IMR-90 (cell line): ENCODE measurements at places on chromosomes 4 and X. TPM values are rescaled to one million over a fixed set of nuclear protein-coding genes. Genes with fewer than 3 reads are reported as not detected.

GRCh38 chrX:143635915-143636314 is at the start of gene SLITRK4:
Gene SLITRK4 (minus strand): TSS chrX:143636101. CDS start chrX:143631108, 4,993 bp downstream.
- H3K36me3 ChIP-seq = no peaks in the 10 kb centered on the region
- H3K4me1 ChIP-seq = no peaks in the 10 kb centered on the region
- no peak for DNase-seq
- H3K27ac ChIP-seq = no peak within 1 kb of the TSS

DNA sequence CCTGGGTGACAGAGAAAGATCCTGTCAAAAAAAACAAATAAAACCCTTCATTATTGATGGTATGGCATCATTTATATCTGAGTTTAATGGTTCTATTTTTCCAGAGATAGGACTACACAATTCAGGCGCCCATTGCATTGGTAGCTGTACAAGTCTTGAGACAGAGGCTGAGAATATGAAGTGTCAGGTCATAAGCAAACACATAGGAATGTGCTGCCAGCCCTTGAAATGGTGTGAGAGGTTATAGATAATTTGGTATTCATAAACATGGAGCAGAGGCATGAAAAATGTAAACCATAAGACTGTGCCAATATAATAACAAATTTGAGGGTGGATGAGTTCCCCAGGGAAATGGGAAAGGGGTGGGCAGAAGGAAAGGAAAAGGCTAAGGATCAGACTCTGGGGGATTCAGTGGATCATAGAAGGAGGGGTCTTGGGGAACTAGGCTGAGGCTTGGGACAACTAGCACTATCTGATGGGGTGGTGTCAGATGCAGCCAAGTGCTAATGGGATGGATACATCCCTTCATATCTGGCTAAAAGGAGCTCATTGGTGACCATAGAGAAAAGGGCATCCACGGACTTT is 50.8 kb downstream of the MAOA start:
- H3K27ac ChIP-seq = no peak overlapping the region
- no peak for DNase-seq

DNA sequence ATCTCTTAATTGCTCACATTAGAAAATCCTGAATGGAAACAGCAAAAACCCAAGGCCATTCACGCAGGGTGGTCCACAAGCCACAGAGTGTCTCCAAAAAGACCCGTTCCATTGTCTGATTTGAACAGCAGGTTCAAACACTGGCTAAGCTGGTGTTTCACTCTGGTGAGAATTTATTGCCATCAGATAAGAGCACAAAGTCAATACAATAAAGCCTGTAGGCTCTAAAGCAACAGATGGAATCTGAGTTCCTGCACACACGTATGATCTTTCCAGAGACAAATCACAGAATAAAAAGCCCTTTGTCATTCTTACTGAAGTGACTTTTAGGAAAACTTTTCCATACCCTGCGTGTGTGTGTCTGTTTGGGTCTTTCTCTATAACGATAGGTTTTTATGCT is 5.1 kb upstream of the SFRP2 start:
- no peaks in the 10 kb centered on the region; the same call in 1 of the 2 replicates for H3K4me1 ChIP-seq
- no peak overlapping the region for H3K4me3 ChIP-seq
- DNase-seq = no peak
- no peaks in the 10 kb centered on the region for H3K36me3 ChIP-seq
- no peak overlapping the region for H3K27ac ChIP-seq
- H3K27me3 ChIP-seq = peaks cover 40% of the 10 kb centered on the region

GRCh38 chr4:83013902-83014301 is 3.3 kb upstream of the LIN54 start:
- H3K36me3 ChIP-seq = no peaks in the 10 kb centered on the region
- no peak for DNase-seq
- H3K4me3 ChIP-seq = no peak overlapping the region
- H3K27ac ChIP-seq = no peak overlapping the region

The RPS6KA6 gene
- 6.8 and 9.4 TPM in 2 replicates for total RNA-seq

The IL2RG gene
- not detected in 2 replicates for total RNA-seq

- no peaks in the 10 kb centered on the region for H3K36me3 ChIP-seq
- no peaks in the 10 kb centered on the region for H3K27me3 ChIP-seq
- H3K4me3 ChIP-seq = no peak overlapping the region
- no peaks in the 10 kb centered on the region for H3K4me1 ChIP-seq
Measured at GRCh38 chrX:110228453-110228852, 89.4 kb downstream of the AMMECR1 start.

GRCh38 chr4:147963839-147964238 is 232.0 kb downstream of the ARHGAP10 start:
- H3K27ac ChIP-seq = peak overlapping the region; percentile 80; the same call in 1 of the 2 replicates
- H3K4me3 ChIP-seq = no peak overlapping the region
- H3K27me3 ChIP-seq = no peaks in the 10 kb centered on the region
- DNase-seq = no peak
- peaks cover 12% of the 10 kb centered on the region for H3K4me1 ChIP-seq

The BMPR1B gene
- 0.90 and 1.1 TPM in 2 replicates for total RNA-seq

- H3K27me3 ChIP-seq = no peaks in the 10 kb centered on the region
- DNase-seq = no peak
- H3K4me3 ChIP-seq = no peak overlapping the region
- no peaks in the 10 kb centered on the region for H3K4me1 ChIP-seq
- no peaks in the 10 kb centered on the region for H3K36me3 ChIP-seq
Measured at GRCh38 chrX:10989386-10989785, 121.7 kb upstream of the HCCS start.

DNA sequence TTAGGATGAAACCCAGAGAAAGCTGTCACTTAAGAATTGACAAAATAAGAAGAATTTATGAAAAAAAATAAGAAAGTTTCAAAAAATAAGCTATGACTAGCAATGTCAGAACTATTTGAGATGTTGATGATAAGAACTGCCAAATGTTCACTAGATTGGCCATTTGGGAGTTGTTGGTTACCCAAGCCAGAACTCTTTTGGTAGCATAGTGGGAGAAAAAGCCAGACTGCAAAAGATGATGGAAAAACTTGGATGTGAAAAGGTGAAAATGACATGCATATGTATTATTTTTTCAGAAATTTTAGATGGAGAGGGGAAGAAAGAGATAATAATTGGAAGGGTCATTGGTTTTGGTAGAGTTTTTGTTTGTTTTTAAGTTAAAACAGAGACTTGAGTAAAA is 397.2 kb upstream of the ATOH1 start:
- H3K27ac ChIP-seq = no peak overlapping the region
- H3K27me3 ChIP-seq = no peaks in the 10 kb centered on the region; the same call in 1 of the 2 replicates
- no peaks in the 10 kb centered on the region for H3K4me1 ChIP-seq
- no peaks in the 10 kb centered on the region for H3K36me3 ChIP-seq
- H3K4me3 ChIP-seq = no peak overlapping the region

DNA sequence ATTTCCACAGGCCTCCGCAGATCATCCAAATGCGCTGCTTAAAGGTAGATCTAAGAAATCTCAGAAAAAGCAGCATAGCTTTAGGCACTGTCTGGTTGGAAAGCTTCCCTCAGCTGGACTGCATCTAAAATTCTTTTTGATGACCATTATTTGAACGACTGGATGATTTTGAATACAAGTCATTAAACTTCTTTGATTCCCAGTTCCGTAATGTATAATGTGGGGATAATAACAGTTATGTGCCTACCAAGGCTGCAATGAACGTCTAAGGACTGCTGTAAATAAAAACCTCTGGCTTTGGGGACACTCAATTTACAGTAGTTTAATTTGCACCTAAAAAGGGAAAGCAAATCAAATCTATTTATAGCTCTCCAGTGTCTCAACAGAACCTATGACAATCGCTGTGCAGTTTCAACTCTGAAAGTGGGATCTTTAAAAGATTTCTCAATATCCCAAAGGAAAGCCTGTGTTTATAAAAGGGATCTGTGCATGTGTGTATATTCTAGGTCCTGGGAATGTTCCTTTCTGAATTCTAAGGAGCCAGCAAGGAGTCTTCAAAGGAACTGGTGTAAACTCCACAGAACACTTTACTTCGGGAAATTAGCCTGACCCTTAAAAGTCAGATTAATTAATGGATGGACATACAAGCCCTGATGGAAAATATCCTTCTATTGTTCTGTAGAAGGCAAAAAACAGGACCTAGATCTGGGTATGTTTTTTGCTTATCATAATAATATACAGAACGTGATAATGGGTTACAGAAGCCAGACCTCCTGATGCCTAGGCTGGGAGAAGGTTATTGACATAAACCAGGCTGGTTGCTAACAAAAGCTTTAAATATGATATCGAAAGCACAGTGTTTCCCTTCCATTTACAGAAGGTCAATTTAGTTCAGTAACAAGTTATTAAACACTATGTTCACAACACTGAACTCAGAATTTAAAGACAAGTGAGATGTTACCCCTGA is 53.4 kb downstream of the AFAP1 start:
- H3K4me3 ChIP-seq = no peak overlapping the region
- peaks cover 3% of the 10 kb centered on the region; the same call in 1 of the 2 replicates for H3K36me3 ChIP-seq
- peak; percentile 62 for DNase-seq
- H3K27me3 ChIP-seq = no peaks in the 10 kb centered on the region
- H3K4me1 ChIP-seq = peaks cover 24% of the 10 kb centered on the region
- peak overlapping the region; percentile 2; the same call in 1 of the 2 replicates for H3K27ac ChIP-seq

The GNRHR gene
- total RNA-seq = not detected in 2 replicates

DNA sequence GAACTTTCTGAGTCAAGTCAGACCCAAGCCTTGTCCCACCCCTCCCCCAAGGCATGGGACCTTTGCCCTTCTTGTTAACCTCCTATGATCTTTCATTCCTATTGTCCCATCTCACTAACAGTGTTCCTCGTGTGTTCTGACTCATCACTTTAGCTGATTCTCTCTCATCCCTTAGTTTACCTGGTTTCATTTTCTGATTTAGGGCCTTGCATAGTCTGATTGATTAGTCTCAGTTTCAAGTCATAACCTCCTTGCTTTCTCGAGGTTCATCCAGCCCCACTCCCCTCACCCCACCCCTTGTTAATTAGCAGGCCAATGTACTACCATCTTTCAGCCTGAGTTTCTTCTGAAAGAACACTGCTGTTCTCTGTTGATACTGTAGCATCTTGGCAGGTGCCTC is 517.4 kb downstream of the RPA4 start:
- no peak for DNase-seq
- no peaks in the 10 kb centered on the region for H3K36me3 ChIP-seq
- no peaks in the 10 kb centered on the region for H3K27me3 ChIP-seq
- no peak overlapping the region for H3K27ac ChIP-seq

DNA sequence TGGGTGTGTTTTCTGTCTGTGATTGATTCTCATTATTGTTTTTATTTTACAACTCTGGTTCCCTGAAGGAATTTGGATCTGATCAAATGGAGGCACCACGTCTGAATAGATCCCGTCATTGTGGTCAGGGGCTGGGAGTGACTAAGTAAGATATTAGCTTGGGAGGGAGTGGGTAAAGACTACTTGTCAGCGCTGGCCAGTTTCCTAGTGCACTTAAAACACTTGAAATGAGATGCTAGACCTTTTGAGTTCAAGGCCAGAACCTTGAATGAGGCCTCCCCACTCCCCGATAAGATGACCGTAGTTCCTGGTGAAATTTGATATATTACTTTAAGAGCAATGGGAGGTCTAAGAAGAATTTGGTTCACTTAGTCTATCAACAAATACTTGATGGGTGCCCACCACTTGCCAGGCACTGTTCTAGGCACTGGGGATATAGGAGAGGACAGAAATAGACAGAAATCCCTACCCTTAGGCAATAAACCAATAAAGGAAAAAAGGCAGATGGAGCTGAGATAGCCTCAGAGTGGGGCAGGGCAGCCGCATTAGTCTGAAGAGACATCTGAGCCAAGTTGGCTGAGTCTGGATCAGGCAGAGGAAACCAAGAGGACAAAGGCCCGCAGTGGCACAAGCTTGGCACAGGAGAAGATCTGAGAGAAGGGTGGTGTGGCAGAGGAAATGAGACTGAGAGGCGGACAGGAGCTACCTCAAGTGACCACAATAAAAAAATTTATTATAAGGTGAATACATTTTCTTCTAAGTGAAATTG is 11.8 kb downstream of the FAM184B start:
- no peaks in the 10 kb centered on the region for H3K36me3 ChIP-seq
- H3K4me3 ChIP-seq = no peak overlapping the region
- no peak overlapping the region for H3K27ac ChIP-seq
- DNase-seq = no peak
- H3K4me1 ChIP-seq = no peaks in the 10 kb centered on the region

- H3K4me3 ChIP-seq = no peak overlapping the region
- DNase-seq = no peak
- no peaks in the 10 kb centered on the region for H3K4me1 ChIP-seq
- peaks cover 27% of the 10 kb centered on the region for H3K27me3 ChIP-seq
- no peak overlapping the region for H3K27ac ChIP-seq
- H3K36me3 ChIP-seq = no peaks in the 10 kb centered on the region
Measured at GRCh38 chr4:151879705-151880445, 119.1 kb upstream of the GATB start.
